Smooth muscle cell of the brain vasculature (primary cell): ENCODE measurements at places on chromosomes 4 and X.

DNA sequence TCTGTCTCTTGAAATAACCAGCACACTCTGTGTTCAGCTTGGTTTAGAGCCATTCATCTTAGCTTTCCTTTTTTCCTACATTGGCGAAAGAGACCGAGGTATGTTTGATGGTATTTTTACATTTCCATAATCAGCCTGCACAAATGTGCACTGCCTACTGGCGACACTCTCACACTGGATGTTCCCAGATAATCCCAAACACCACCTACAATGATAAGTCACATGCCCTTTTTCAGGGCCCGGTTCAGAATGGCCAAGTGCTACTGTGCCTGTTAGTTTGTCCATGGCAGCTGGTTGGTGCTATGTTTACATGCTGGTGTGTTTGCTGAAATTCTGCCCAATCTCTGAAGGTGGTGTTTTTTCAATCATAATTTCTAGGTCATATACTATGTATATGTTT, 80.8 kb upstream of the NR3C2 start:
- DNase-seq = no peak

- no peak for DNase-seq
Observed at GRCh38 chr4:109412776-109413175, 20.8 kb upstream of the SEC24B start.

- DNase-seq = no peak
Observed at GRCh38 chr4:126213996-126214395, 899.2 kb downstream of the FAT4 start.

GRCh38 chrX:154829134-154829533, 5.3 kb downstream of the SMIM9 start:
- DNase-seq = no peak

DNA sequence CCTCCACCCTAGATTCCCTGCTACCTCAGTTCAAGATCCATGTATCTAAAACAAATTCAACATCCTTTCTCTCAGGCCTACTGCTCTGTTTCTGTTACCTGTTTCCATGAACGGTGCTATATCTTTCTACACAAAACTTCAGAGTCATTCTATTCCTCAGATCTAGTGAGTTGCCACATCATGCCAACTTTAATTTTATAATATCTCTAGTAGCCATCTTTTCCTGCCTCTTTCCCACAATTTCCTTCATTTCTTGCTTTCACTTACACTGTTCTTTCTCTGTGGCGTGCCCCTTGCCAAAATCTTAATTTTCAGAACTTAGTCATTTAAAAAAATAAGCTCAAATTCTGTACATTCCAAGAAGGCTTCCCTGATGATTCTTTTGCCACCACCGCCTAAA, 15.2 kb downstream of the GUCY1A1 start:
- no peak for DNase-seq

- DNase-seq = no peak
Observed at GRCh38 chr4:163157157-163157556, 9.5 kb downstream of the NAF1 start.

DNA sequence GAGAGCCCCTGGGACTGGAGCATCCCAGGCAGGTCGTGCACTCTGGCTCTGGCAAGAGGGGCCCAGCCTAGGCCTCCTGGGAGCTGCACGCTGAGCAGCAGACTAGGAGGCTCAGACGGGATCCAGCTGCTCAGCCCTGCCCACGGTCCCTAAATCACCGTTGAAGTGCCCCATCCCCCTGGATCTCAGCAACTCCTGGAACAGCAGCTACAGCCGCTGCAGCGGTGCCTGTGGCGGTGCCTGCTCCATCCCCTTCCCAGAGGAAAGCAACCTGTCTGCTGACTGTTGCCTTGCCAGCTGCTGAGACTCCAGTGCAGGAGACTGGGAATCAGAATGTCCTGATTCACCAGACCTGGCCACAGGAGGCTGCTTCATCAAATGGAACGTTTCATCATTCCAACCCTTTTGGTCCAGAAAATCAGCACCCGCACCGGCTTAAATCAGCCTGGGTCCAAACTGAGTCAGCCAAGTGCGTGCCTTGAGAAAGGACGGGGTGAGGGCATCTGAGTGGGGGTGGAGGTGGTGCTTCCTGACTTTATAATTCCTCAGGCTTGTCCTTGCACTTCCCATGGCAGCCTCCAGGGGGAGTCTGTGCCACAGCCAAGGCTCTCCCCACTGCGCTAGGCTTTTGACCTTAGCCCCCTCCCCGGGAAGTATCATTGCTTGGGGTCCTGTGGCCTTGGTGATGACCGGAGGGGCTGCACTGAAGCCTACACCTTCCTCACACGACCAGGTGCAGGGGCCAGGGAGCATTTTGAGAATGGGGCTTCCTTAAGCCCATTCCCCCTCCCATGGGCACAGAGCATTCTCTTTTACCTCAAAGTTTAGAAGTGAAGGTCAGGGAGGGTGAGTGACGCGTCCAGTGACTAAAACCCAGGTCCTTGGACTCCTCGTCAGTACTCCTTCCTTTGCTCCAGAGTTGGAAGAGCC, 6.5 kb downstream of the ZNF185 start:
- DNase-seq = no peak

GRCh38 chrX:118189000-118189399, 72.4 kb upstream of the KLHL13 start:
- no peak for DNase-seq

DNA sequence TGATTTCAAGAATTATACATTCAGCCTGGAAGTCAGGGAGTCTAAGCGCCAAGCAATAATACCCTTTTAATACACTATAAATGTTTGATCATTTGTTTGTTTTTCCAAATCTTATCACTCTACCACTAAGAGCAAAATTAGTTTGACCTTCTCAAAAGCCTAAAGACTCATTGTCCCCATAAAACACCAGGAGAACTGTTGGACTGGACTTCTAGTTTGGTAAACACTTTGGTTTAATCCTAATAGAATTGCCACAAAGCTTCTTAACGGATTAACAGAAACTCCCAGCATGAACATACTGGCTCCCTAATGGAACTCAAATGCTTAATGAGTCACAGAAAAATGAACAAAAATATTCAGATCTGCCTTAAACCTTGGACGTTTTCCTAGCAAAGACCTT, 34.9 kb downstream of the SYTL5 start:
- no peak for DNase-seq

DNA sequence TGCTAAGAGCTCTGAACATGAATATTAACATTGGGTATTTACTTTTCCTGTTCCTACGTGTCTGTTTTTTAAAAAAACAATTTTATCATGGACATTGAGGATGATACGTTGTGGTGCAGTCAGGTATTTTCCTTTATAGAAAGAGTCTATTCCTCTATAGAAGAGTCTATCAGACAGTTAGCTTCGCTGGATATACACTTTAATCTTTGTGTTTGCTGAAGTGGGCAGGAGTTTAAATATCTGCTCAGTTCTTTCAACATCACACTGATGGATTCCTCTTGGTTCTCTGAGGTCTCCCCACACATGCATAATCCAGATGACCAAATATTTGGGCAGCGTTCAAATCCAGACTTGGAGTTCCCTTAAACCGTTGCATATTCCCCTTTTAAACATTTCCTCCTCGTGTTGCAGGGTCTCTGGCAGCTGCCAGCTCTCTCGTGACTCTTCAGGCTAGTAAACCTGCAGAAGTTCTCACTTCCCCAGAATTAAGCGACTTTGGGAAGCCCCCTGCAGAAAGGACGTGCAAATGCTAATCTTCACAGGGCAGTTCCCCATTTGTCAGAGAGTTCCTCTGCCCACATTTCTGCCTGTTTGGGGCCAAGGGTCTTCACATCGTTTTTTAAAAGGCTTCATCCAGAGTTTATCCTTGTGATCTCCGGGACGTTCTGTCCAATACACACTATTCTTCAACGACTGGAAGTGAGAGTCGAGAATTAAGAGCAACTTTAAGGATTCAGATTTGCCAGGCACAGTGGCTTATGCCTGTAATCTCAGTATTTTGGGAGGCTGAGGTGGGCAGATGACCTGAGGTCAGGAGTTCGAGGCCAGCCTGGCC, 20.5 kb upstream of the DHRSX start:
- no peak for DNase-seq

DNA sequence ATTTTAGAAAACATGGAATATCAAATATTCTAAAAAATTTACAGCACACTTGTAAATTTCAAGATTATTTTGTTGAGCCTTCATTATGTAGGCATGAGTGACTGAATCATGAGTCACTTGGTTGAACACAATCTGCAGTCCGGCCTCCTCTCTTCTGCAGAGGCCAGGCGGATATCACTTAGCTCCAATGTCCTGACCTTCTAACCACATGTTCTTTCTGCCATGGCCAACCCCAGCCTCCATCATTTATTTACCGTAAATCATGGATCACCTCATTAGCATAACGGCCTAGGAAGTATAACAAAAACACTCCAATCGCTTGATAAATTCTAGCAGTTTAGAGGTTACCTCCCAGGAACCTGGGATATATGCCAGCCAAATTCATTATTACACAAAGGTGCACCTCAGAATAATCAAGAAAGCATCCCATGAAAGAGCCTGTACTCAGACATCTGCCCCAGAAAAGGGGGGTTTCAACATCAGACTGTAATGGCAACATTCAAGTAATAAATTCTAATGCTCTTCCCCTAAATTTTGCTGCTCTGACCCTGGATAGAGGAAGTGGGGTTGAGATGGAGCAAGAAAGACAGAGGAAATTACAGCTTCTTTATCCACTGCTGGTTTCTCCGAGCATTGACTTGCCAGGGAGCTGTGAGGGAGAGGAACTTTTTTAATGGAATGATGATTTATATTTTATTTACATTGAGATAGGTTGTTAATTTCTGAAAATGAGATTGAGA, 2153.6 kb upstream of the AGA start:
- DNase-seq = no peak

DNA sequence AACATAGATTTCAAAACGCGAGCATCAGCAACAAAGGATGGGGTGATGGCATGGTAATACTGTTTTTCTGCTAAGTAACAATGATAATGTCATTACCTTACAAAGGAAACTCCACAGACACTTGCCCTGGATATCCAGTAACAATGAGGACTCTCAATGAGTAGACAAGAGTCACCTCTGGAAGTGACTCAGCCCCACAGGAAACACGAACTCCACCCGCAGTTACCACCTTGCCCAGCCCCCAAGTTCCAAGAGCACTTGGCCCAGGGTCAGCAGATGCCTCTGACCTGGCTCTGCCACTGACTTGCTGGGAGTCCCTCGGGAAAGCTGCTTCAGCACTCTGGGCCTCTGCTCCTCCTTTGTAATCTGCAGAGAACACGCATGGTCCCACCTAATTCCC, 110.3 kb upstream of the MAP3K15 start:
- DNase-seq = no peak

DNA sequence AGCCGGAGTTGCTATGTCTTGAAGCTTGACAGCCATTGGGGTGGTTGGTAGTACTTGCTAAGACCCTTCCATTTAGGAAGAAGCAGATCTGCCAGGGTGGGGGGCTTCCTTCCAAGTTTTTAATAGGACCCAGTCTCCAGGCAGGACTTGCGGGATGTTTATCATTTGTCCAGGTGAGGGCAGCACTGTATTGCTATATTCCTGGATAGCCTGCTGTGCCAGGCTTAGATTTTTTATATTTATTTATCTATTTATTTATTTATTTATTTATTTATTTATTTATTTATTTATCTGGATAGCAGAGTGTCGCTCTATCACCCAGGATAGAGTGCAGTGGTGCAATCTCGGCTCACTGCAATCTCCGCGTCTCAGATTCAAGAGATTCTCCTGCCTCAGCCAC, 87.4 kb upstream of the CT45A1 start:
- DNase-seq = no peak

DNA sequence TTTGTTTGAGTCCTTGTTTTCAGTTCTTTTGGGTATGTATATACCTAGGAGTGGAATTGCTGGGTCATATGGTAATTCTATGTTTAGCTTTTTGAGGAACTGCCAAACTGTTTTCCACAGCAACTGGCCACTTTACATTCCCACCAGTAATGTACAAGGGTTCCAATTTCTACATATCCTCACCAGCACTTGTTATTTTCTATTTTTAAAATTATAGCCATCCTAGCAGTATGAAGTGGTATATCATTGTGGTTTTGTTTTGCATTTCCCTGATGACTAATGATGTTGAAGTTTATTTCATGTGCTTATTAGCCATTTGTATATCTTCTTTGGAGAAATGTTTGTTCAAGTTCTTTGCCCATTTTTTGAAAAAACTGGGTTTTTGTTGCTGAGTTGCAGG, 39.6 kb downstream of the TMEM164 start:
- no peak for DNase-seq

- DNase-seq = no peak
Observed at GRCh38 chr4:172750910-172751309, 417.7 kb upstream of the GALNT7 start.

- DNase-seq = no peak
Observed at GRCh38 chrX:42087960-42088359, 164.6 kb upstream of the CASK start.

- DNase-seq = no peak
Observed at GRCh38 chr4:153060196-153060595, 124.1 kb downstream of the FHDC1 start.

DNA sequence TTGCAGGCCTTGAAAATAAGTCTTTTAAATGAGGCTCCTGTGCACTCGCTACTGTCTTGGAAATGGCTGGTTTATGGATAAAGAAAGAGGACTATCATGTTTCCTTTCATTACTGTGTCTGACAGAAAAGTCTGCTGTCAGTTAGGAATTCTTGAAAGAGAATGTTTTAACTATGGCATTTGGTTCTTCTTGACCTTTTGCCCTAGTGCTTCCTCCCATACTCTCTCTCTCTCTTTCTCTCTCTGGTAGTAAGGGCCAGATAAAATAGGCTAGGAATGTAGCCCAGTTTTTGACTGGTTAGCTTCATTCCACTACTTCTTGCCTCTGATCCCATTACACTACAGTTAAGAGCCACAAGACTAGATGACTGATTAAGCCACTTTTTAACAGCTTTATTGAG, 29.8 kb downstream of the YY2 start:
- no peak for DNase-seq

DNA sequence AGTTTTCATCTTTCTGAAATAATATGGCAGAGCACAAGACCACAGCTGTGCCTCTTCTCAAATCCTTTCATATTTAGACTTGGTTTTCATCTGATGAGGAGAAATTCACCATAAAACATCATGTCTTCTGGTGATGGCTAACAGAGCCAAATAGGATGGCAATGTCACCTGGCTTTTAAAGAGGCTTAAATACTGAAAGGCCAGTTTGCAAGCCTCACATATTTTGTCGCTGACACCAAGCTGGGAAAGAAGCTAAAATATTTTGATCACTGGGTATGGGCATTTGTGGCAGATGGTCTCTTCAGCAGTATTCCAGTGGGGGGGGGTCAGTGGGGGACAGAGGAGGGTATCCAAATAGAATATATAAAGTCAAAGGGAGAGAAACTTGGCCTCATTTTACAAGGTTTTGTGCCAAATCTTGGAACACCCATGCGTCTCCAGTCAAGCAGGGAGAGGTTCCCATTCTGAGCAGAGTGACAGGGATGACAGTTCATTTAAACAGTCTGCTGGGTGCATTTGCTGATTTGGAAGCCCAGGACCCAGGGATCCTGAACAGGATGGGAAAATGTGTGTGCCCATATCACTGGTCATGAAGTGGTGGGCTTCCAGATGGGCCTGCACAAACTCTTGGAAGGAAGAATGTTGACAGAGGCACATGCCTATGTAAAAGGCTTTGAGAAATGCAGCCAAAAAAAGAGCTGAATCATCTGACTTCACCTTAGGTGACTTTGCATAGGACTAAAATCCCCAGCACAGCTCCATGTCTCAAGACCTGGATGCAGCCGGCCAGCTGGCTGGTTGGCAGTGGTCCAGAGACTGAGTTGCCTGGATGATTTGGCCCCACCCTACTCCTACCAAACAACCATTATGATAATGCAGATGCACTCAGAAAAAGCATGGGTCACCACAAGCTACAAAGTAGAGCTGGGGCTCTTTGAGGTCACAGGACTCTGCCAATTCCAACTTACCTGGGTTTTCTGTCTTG, 484.4 kb upstream of the NR3C2 start:
- DNase-seq = no peak
